ENCODE measurements at places on chromosomes 13 and 19.

GRCh38 chr19:11551603-11552235 is 7.3 kb downstream of the ELOF1 start:
- no peak for DNase-seq

DNA sequence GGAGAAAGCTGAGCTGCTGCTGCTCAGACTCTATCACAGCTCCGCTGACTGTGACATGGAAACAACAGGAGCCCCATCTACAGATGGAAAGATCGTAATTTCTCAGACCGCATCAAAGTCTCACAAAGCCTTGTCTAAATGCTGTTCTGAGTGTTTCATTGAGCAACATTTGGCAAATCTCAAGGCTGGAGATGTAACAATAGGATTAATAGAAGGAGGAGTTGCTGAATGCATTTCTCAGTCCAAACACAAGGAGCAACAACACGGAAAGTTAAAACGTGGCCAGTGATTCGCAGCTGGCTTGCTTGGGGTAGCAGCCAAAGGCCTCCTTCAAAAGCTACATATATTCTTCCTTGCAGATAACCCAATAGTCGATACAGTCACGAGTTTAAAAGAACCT is 55.7 kb downstream of the MRPL57 start:
- no peak for DNase-seq

- no peak for DNase-seq
Observed at GRCh38 chr13:23957981-23958380, 60.7 kb upstream of the C1QTNF9B start.

DNA sequence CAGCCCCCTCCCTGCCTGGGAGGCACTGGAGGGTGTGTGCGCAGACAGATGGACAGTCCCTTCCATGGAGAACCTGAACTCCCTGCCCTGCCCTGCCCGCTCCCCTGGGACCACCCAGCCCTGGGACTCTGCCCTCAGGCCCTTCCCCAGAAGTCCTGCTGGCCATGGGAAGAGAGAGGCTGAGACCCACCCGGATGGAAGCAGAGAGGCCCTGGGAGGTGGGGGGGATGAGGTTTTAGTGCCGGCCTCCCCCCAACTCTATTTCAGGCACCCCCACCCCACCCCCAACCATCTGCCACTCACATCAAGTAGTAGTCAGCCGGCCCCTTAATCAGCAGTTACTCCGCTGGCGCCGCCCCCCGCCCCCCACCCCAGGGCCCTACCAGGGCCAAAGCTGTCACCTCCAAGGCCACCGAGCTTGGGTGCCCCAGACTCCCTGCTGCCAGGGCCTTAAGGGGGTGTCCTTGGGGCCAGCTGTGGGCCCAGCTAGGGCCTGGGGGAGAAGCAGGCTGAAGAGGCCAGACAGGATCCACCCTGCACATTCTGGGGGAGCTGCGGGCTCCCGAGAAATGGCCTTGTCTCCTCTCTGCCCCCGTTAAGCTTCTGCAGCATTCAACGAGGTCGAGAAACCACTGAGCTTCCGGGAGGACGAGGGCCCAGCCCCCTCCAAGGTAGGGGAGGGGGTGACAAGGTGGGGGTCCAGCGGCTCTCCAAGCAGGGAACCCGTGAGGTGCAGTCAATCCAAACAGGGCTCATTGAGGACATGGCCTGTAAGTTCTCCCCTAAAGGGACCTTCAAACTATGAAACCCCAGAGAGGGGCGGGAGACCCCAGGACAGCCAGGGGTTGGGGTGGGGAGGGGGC is 17.4 kb downstream of the NMRK2 start:
- DNase-seq = no peak

DNA sequence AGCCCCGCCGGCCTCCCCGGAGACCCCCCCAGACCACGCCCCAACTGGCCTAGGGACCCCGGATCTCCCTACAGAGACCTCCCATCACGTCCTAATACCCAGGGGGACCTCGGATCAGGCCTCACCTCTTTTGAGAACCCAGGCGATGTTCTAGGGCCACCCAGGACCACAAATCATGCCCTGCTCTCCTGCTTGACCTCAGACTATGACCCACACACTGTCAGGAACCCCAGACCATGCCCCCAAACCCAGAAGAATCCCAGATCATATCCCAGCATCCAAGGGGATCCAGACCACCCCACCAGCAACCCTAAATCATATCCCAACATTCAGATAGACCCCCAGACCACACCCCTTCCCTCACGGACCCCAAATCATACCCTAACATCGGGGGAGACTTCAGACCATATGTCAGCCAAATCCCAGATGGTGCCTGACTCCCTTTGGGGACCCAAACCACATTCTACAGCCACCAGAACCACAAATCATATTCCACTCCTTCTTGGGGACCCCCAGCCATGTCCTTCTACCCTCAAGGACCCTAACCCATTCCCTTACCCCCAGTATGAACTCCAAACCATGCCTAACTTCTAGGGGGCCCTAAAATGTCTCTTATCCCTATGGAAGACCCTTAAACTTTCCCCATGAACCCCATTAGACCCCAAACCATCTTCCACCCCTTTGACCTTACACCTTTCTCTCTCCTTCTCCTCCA is 611 bp upstream of the LRFN1 start:
- DNase-seq = no peak

GRCh38 chr19:858868-859843 is at the start of gene CFD:
TSS of gene CFD (plus strand) at chr19:859664. CDS start at chr19:859690, 26 bp downstream.
- no peak for DNase-seq

GRCh38 chr13:50518781-50519201 is 324.7 kb downstream of the DLEU7 start:
- DNase-seq = no peak

DNA sequence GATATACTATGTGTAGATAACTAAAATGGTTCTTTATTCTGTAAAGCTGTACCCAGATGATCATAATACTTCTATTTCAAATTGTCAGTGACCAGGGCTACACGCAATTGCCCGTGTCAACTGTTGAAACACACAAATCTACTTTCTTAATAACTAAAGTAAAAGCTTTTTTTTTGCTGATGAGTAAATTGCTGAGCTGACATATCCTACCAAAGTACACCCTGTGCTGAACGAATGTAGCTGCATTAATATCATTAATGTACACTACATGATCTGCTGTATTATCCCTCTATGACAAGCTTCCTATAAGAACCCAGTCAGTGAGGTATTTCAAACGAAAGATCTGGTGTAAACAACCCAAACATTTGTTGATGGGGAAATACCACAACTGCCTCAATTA is 827.2 kb upstream of the ATXN8OS start:
- no peak for DNase-seq

GRCh38 chr19:52039169-52039568 is 9.5 kb downstream of the ZNF432 start:
- DNase-seq = no peak

GRCh38 chr13:28707629-28708427 is 10.9 kb downstream of the SLC46A3 start:
- DNase-seq = no peak

Data from nucleus accumbens (tissue), 56 donors.